ENCODE measurements at places on chromosomes 11 and 22.

GRCh38 chr11:122126024-122126688 is 10.1 kb upstream of the BLID start:
- no peak for DNase-seq

DNA sequence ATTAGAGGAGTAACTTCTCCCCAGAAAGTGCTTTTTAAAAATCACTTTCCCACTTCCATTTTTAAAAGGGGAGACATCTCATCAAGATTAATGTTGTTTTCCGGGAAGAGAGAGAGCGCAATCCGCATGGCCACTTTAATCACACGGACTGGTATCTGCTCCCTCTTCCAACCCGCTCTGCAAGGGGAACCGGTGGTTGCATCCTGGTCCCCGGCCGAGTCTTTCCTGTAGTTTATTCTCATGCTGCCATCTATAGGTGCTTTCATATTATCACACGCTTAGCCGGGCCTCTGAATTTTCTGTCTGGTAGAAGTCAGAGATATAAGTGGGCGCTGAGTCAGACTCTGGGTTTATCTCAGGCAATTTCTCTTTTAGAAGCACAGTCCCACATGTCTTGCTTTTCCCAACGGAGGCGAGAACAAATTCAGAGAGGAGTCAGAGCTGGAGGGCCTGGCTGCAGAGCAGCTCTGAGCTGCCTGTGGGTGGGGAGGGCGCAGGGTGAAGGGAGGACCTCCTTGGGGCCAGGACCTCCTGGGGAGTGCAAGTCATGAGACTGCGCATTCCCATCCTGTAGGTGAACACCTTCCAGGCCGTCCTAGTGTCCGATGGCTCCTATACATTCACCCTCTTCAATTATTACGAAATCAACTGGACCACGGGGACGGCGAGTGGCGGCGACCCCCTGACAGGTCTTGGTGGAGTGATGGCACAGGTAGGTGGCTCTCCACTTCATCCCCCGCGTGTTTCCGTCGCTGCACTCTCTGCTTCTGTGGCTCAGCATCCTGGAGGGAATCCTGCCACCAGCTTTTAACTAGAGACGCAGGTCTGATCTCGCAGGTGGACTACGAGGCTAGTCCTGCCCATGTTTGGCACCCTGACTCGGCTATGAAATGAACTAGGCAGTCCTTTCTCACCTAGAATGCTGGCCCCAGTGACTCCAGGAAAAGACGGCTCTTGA is 11.7 kb downstream of the TECTA start:
- DNase-seq = peak; percentile 58

DNA sequence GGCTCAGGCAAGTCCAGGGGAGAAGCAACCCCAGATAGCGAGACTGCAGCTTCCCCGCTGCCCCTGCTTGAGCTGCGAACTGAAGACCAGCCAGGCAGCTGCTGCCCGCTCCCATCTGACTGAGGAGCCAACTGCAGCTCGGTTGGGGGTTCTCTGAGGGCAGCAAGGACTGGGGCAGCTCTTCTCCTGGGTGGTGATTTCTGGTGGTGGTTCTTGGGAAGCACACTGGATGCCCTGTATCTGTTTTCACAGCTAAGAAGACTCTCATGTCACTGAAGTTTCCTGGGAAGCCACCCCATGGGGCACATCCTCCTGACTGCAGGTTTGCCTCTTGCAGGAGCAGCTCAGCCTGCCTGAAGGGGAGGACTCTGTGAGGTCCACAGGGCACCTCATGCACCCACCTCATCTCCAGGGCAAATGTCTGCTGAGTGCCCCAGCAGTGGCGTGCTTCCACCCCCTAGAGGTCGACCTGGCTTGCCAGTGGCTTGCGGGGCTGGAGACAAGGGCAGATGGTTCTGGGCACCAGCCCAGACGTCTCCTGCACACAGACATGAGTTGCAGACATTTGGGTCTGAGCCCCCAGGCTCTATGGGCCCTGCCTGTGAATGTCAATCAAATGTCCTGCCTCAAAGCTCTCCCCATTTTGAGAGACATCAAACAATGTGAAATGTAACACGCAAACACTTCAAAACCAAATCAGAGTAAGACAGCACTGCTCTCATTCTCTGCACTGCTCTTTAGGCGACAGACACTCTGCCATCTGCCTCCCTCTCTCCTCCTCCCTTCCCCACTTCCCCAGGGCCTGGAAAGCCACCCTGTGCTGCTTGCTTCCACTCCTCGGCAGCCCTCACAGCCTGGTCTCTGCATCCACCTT is 800.9 kb downstream of the BRD1 start:
- no peak for DNase-seq

GRCh38 chr11:1889941-1890855 is 1.5 kb downstream of the PRR33 start:
- no peak for DNase-seq

DNA sequence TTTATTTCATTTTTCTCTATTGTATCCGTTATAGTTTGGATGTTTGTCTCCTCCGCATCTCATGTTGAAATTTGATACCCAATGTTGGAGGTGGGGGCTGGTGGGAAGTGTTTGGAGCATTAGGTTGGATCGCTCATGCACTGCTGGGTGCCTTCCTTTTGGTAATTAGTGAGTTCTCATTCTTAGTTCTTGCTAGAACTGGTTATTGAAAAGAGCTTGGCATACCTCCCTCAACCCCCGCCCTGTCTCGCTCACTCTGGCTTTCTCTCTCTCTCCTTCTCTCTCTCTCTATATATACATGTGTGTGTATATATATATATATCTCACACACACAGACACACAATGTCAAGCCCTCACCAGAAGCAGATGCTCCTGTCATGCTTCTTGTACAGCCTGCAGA is 978.7 kb downstream of the DLG2 start:
- peak; percentile 46 for DNase-seq

DNA sequence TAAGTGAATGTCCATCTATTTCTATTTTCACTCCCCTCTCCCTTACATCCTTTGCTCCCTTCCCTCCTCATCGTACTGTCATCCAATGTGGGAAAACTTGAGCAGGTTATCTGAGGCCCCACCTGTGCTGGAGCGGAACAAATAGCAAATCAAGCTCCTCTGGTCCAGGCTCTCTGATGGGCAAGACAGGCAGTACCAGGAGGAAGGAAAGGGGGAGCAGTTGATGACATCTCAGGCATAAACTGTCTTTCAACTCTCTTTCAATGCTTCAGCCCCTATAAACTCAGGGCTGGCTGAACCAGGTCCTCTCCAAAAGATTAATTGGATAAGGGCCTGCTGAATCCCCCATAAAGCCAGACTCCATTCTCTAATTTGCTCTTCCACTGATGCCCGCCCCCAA is 1.5 kb upstream of the CCKBR start:
- DNase-seq = no peak

DNA sequence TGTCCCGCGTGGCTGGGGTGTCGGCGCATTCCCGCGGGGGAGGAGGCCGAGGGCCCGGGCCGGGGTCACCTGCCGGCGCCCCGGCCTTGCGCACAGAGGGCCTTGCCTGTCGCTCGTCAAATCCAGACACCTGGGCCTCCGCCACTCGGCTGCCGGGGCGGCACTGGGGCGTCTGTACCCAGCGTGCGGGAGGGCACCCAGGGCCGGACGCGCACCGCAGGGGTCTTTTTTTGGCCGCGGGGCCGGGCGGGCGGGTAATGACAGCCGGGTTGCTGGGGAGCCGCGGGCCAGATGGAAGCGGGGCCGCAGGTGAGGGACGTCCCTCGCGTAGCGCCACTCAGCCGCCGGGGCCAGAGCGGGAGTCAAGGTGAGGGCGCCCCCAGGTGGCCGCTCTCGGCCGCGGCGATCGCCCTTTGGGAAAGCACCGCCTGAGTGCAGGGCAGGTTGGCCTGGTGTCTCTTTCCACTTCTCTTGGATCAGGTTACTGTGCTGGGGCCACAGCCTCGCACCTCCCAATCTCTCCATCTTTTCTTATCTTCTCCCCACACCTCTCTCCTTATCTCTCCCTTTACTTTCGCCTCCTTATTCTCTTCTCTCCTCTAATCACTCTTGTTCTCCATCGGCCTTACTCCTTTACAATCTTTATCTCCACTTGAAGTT is 3.5 kb downstream of the PHLDB1 start:
- DNase-seq = peak; percentile 72

DNA sequence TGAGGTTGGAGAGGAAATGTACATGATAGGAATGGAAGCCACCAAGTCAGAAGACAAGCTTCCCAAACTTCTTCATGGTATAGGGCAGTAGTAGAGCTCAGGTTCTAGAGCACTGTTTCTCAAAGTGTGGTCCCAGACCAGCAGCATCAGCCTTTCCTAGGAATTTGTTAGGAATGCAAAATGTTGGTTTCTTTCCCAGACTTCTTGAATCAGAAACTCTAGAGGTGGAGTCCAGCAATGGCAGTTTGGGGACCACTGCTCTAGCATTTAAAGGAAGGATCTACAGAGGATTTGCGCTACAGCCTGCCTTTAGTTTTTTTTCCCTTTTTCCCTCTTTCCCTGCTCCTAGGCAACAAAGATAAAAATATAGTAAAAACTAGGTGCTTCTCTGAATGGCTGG is 17.0 kb upstream of the MMP12 start:
- no peak for DNase-seq

- no peak for DNase-seq
Observed at GRCh38 chr22:49488943-49489342, 338.7 kb downstream of the BRD1 start.

DNA sequence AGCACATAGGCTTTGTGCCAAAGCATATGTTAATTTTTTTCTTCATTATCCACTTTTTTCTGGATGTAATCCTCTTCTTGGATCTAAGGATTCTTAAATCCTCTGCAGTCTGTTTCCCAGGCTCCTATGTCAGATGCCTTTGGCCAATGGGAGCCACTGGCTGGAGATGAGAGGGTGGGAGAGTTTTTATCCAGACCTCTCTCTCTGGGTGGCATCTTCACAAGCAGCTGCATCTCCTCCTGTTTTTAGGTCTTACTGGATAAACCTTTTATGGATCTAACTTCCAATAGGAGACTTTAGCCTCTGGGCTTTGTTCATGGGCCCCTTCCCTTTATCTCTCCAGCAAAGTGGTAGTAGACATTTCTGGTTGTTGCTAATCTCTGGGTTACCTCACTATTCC is 22.4 kb upstream of the MPPED2 start:
- no peak for DNase-seq

GRCh38 chr11:125292100-125292499 is 127.5 kb downstream of the PKNOX2 start:
- DNase-seq = no peak

DNA sequence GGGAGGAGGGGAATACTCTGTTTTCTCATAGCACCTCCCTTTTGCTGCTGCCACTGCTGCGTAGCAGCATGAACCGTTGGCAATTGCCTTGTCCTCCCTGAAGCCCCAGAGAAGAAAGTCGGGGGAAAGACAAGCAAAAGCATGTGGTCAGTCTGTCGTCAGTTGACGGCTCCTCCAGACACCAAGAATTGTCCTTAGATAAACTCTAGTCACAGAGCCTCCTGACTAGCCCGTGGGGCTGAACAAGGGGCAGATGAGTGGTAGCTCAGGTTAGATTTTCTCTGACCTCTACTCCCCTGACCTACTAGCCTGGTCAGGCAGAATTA is 126.4 kb upstream of the HSD17B12 start:
- no peak for DNase-seq

GRCh38 chr11:75768112-75768908 is at the start of gene DGAT2:
Gene DGAT2, plus strand, starts transcription at chr11:75768778. Its CDS starts 214 bp downstream, at chr11:75768992.
- DNase-seq = peak; percentile 56

DNA sequence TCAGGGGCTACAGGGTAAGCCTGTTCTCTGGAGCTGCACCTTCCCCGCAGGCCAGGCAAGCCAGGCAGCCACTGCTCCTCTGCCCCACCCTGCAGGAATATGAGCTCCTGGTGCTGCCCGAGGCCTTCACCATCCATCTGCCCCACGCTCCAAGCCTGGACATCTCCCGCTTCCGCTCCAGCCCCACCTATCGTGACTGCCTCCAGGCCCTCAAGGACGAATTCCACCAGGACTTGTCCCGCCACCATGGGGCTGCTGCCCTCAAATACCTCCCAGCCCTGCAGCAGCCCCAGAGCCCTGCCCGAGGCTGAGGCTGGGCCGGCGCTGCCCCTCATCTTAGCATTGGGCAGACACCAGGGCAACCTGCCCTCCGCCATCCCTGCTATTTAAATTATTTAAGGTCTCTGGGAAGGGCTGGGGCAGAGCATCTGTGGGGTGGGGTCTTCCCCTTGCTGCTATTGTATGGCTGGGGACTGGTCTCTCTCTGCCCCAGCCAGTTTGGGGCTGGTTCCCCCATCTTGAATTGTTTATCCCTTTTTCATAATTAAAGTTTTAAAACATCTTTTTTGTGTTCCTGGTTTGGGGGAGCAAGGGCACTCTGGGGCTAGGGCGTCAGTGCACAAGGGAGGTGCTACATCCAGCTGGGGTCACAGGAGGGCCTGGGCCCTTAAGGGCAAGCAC is 6.2 kb downstream of the LARGE2 start:
- DNase-seq = no peak

DNA sequence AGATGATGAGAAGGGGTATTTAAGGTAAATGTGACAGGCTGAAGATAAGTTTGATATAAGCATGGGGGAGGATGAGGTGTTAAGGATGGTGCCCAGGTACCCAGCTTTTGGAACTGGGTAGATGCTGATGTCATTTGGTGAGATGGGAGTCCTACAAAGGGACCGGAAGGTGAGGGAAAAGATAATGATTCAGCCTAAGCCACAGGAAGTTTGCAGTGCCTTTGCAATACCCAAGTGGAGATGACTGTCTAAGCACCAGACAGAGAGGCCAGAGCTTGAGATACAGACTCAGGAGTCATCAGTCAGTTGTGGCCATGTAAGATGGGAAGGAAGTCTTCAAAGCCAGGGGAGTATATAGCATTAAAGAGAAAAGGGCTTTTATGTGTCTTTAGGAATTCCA is 30.0 kb upstream of the SMCO4 start:
- no peak for DNase-seq

DNA sequence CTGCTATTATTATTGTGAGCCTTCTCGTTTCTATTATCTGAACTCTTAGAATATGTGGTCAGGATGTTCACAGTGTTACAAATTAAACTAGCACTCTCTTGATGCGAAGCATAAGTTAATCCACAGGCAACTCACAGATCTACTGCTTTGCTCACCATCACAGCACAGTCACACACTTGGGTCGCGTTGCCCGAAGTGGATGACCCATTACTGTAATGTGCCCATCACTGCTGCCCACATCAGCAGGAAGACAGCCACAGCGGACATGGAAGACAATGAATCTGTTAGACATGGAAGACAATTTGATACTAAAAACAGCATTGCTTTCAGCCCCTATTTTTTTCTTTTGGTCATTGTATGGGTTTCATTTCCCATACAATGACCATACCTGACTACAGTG is 216.4 kb upstream of the B3GAT1 start:
- DNase-seq = no peak

DNA sequence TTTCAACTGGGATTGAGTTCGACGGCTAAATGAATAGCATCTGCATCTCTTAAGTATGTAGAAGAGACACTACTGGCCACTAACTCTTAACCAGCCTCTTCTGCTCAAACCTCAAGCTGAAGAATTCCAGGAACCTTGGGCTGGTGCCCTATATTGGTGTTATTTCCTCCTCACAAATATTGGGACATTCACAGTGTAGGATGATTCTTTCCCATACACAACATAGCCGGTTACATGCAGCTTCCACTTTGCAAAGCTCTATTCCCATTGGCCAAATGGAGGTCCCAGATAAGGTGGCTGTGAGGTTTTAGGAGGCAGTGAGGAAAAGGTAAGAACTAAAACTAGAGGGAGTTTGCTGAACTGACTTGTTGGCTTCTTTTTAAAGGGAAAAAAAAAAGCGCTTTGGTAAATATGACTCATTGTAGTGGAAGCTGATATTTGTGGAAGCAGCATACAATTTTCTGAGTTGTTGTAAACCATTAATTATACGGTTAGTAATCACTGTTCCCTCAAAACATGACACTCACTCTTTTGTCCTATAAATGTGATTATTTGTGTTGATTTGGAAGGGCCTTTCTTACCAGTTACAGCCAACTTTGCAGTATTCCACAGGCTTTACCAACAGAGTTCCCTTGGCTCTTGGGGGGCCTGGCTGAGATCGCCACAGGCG is 17.6 kb downstream of the C22orf31 start:
- DNase-seq = no peak

Data from NT2/D1 (cell line).